Vagina (tissue), 2 donors: ENCODE measurements at places on chromosomes 7 and 10. TPM values are rescaled to one million over a fixed set of nuclear protein-coding genes. Genes with fewer than 3 reads are reported as not detected.

The ZNF487 gene
- 4.2 TPM for total RNA-seq

The TRIM50 gene
- not detected for total RNA-seq

The TBX20 gene
- total RNA-seq, result 0.49 TPM

The FAM25G gene
- total RNA-seq, result not detected

The ABCA13 gene
- under 0.01 TPM for total RNA-seq

The RPS24 gene
- total RNA-seq, result 3,291 TPM

The SMKR1 gene
- not detected for total RNA-seq

The CUEDC2 gene
- 52.1 TPM for total RNA-seq

The OR13A1 gene
- total RNA-seq, result not detected

The IGFBP3 gene
- total RNA-seq, result 197 TPM

The RNF32 gene
- total RNA-seq, result not detected

The GIMAP5 gene
- total RNA-seq, result 24.1 TPM
